Activated CD8-positive, alpha-beta memory T cell treated with anti-CD3 and anti-CD28 coated beads for 4 hours (primary cell): ENCODE measurements at places on chromosomes 4 and X.

- no peak for DNase-seq
Observed at GRCh38 chr4:151045907-151046306, 30.8 kb upstream of the LRBA start.

- DNase-seq, result no peak
Observed at GRCh38 chr4:38151873-38152272, 191.7 kb downstream of the PTTG2 start.

- DNase-seq, result no peak
Observed at GRCh38 chrX:71367396-71367795, 1.2 kb downstream of the TAF1 start.

- no peak for DNase-seq
Observed at GRCh38 chrX:31126205-31126604, 54.4 kb upstream of the FTHL17 start.

- no peak for DNase-seq
Observed at GRCh38 chrX:109749207-109749606, 16.1 kb upstream of the ACSL4 start.
